SHP77 (cell line): ENCODE measurements at places on chromosomes 5 and 9.

DNA sequence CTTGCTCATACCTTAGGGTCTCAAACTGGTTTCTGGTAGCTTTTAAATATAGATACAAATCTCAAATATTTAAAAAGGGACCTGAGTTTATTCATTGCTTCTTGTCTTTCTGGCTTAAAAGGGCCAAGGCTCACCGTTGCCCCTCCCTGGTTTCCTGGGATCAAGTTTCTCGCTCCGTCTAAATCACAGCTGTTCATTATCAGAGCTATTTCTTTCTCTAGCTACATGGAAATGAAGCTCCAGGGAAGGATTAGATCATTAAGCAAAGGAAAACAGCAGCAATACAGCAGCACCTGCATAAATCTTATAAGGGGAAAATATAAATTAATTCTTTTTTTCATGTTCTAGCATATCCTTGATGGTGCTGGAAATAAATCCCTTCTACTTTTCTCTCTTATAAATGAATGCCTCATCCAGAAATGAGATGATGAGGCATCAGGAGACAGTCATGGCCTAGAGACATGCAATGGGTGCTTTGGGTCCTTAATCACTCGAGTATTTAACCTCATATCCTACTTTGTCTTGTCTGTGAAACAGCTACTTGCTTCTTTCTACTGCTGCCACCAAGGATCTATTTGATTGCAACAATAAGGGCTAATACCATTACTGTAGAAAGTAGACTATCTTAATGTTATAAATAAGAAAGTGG is 320.1 kb downstream of the TRPM3 start:
- DNase-seq = no peak

- no peak for DNase-seq
Measured at GRCh38 chr5:177044641-177045040, 22.1 kb downstream of the ZNF346 start.

GRCh38 chr9:88979021-88979420 is 12.2 kb upstream of the S1PR3 start:
- no peak for DNase-seq

- no peak for DNase-seq
Measured at GRCh38 chr5:160471761-160472160, 50.1 kb downstream of the PTTG1 start.

DNA sequence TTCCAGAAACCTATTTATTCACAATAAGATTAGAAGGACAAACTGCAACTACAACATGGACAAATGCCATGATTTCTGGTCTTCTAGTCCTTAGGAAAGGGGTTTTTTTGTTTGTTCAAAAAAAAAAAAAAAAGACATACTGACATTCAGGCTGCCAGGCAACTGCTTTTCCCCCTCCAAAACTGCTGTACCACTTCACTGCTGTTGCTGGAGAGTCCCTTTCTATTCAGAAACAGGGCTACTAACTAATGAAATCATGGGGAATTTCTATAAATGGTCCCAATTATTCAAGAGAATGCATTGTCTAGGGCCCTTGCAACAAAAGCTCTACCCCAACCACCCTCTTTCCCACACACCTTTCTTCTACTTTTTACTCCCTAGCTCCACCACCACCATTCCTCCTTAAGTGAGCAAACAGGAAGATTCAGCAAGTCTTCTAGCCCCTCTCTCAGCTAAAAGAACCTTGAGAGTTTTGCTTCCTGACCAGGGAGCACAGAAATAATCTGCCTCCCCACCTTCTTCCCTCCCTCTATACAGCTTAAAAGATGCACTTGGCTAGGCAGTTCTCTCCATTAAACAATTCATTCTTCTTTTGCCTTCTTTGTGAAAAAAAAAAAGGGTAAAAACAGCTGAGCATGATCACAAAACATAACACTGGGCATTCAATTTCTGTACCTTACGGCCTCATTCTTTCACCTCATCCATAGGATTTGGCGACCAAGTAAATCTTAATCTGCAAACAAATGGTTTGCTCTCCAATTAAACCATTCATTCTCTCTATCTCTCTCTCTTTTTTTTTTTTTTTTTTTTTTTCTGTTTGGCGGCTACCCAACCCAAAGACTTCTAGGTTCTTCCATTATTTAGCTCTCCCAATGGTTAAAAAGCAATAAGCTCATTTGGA is 13.8 kb downstream of the ZNF608 start:
- no peak for DNase-seq

DNA sequence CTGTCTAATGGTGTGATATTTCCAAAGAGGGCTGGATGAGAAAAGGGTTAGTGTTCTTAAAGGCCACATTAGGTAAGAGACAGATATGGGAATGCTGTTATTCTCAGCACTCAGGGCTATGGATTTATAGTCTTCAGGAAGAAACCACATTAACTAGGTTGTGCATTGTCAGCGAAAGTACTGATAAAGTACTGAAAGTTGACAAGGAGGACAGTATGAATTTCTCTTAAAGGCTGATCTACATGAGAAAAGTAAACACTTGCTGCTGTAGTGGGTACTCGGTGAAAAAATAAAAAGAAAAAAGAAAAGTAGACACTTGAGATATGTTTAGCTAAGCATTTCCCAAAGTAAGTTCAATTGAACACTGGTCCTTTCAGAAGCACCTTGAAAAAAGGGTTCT is 381.0 kb upstream of the RPS23 start:
- no peak for DNase-seq

DNA sequence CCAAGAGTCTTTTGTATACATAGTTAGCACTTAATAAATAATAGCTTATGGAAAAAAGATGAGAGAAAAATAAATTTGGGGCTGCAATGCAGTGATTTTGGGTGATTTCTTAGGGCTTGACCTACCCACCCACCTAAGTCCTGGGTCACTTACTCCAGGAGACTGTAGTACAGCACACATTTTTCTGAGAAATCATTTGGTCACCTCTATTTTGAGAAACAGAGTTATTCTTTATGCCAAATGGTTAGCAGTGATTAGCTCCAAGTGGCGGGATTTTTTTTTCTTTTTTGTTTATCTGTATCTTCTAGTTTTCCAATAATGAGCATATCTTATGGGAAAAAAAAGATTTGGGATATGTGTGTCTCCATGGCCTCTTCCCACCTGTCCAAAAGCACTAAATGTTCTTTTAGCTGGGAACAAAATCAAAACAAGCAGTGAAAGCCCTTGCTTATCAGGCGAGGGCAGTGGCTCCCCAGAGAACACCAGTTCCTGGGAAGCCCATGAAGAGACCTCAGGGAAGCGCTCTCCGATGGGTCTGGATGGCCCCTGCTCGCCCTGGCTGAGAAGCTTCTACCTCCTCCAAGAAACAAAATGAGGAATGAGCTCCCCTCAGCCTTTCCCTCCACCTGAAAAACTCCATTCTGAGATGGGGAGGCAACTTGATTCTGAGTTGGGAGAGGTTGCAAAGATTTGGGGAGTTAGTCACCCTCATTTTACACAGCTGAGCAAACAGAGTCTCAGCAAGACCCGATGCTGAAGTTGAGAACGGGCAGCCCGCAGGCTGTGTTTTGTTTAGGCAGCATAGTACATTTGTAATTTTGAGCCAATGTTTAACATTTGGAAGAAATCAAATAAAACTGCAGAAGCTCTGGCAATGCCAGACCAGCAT is 69.9 kb downstream of the CYFIP2 start:
- no peak for DNase-seq

- DNase-seq = peak; percentile 14
Measured at GRCh38 chr9:124441291-124441690, 9.0 kb upstream of the ADGRD2 start.

GRCh38 chr5:139910036-139910435 is 114.4 kb downstream of the PSD2 start:
- DNase-seq = no peak

- DNase-seq = no peak
Measured at GRCh38 chr5:159905496-159905895, 10.8 kb upstream of the ADRA1B start.

GRCh38 chr5:8580298-8580697 is 711.4 kb downstream of the MTRR start:
- no peak for DNase-seq

- DNase-seq = no peak
Measured at GRCh38 chr5:179918742-179919486, 11.2 kb upstream of the TBC1D9B start.

DNA sequence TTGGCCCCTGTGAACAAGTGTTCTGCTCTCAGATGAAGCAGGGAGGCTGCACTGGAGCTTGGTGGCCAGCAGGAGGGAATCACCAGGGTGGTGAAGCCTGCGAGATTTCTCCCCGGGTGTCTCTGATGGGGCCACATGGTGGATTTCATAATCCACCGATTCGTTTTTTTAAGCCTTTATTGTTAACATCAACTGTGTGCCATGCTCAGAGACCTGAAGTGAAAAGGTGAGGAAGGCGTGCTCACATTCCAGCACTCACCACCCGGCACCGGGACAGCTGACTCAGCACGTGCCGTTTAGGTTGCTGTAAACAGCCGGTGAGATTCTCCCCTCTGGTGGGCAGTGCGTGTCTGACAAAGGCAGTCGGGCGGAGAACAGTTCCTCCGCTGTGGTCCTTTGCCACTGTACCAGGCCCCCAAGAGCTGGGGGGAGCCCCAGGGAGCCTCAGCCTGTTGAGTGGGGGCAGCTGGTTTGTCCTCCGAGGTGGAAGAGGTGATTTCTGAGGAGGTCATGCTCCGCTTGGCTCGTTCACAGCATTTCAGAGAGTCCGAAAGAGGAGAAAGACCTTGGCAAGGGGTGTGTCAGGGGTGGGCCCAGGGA is 12.7 kb upstream of the AHRR start:
- DNase-seq = no peak

DNA sequence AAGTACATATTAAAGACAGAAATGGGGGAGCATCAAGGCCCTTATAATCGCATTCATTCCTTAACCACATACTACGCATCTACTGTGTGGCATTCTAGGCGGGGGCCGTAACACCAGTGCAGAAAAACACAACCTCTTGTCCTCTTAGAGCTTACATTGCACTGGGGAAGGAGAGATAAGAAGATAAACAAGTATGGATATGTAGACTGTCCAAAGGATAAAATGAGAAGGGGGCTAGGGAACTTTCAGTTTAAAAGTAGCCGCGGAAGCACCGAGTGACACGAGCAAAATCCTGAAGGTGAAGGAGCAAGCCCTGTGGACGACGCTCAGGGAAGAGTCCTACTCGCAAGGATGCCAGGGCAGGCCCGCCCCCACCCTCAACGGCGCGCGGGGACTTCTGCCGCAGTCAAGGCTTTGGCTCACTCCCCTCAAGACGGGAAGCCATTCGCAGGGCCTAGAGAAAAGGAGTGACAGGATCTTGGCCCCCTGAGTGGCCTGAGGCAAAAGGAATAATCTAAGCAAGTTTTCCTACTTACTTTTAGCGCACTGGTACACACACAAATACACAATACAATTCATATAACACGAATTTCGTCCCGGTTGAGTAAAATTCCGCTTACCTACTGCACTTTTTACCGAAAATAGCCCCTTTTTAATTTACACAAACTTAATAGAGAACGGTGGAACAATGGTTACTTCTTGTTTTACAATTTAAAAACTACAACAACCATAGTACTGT is 1.3 kb upstream of the NIPBL start:
- peak; percentile 22 for DNase-seq

GRCh38 chr5:65762234-65762633 is 40.2 kb downstream of the NLN start:
- no peak for DNase-seq

- DNase-seq = no peak
Measured at GRCh38 chr5:61949054-61949678, 356.8 kb upstream of the KIF2A start.

DNA sequence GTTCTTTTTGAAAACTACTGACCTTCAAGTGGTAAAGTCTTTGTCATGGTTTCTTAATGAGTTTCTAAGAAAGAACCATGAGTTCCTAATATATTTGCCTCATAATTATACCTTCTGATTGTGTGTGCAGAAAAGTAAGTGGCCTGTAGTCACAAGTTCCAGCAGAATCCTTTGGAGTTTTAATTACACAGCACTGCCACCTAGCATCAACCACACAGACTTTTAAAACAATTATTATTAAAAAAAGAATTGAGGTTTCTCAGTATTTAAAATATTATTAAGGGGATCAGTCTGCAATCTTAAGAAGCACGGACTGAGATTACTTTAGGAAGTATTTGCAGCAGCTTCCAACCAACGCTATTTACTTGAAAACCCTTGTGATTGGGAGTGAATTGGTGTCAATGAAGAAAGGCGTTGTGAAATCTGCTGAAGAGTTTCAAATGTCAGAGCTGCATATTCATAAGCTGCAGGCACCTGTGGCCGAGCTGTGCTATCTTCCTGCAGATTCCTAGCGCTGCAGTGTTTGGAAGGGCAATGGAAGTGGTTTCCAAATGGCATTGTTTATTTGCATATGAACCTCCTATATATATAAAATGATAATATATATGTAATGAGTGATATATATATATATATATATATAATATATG is 1074.2 kb upstream of the WWC1 start:
- no peak for DNase-seq

DNA sequence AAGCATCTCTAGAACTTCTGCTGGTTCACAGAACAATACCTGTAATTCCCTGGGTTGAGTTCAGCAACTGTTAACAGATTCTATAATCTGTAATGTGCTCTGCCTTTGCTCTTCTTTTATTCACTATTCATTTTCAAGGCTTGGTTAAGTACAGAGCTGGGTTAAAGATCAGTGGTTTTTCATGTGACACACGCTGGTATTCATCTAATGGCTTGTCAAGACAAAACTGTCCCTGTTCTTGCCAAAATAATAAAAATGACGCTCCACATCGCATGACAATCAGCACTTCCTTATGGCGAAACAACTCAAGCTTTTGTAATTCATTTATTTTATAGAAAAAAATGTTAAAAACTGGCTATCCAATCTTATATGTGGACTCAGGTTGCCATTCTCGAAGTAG is 137.9 kb downstream of the BNC2 start:
- DNase-seq = no peak

- DNase-seq = no peak
Measured at GRCh38 chr9:108933231-108933717, 650 bp downstream of the ELP1 start.

DNA sequence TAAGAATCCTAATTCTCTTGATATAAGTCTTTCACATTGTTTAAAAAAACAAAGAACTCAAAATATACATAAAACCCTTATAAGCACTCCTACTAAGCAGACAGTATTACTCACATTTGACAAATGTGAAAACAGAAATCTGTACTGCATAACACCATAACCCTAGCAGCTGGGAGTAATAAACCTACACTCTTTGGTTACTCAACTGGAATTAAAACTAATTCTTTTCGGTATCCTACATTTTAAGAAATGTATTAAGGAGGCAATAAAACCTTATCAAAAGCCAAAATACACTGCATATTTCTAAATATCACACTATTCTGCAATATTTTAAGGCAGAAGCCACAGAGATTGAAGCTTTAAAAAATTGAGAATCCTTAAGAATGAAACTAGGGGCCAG is 6.8 kb downstream of the AUH start:
- no peak for DNase-seq

GRCh38 chr5:2802693-2803365 is 51.4 kb upstream of the IRX2 start:
- no peak for DNase-seq
